ENCODE measurements at places on chromosomes 5 and 9. TPM values are rescaled to one million over a fixed set of nuclear protein-coding genes. Genes with fewer than 3 reads are reported as not detected.

- peaks cover 2% of the 10 kb centered on the region for H3K4me1 ChIP-seq
- H3K27ac ChIP-seq: no peak overlapping the region
- DNase-seq: peak; percentile 6
- H3K27me3 ChIP-seq: no peaks in the 10 kb centered on the region
- H3K36me3 ChIP-seq: no peaks in the 10 kb centered on the region
These were observed 15.6 kb downstream of the NIM1K start for GRCh38 chr5:43207601-43208000.

DNA sequence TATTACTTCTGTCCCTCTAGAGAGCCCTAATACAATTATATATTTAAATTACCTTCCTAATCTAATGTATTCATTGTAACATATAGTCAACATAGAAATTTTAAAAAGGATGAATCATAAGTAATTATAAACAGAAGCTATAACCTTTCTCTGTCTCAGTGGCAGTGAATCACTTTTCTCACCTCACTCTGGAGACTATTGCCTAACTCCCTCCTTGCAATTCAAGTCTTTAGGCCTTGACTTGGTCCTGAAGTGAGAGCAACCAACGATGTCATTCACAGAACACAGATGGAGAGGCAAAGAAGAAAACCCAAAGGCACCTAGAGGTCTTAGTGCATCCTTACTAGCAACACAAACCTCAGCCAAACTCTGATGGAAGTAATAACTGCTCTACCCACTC lies 133.3 kb upstream of the DPYSL3 start:
- no peak overlapping the region for H3K27ac ChIP-seq
- DNase-seq: no peak
- H3K4me3 ChIP-seq: no peak overlapping the region

DNA sequence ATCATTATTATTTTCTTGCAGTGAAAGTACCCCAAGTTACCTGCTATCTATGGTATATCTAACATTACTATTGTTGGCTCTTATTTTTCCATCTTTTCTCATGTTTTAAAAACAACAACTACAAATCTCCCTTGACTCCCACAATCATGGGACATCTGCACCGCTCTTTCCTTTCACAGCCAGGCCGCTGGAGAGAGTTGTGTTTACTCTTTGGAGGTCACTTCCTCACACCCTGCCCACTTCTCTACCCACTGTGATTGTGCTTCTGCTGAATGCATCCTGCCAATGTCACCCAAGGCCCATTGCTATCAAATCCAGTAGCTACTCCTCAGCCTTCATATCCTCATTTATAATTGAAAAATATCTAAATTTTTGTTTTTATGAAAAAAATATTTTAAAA lies 29.7 kb downstream of the SLC28A3 start:
- H3K4me3 ChIP-seq: no peak overlapping the region
- no peaks in the 10 kb centered on the region for H3K27me3 ChIP-seq
- no peak for DNase-seq
- H3K36me3 ChIP-seq: no peaks in the 10 kb centered on the region
- no peak overlapping the region for H3K27ac ChIP-seq

DNA sequence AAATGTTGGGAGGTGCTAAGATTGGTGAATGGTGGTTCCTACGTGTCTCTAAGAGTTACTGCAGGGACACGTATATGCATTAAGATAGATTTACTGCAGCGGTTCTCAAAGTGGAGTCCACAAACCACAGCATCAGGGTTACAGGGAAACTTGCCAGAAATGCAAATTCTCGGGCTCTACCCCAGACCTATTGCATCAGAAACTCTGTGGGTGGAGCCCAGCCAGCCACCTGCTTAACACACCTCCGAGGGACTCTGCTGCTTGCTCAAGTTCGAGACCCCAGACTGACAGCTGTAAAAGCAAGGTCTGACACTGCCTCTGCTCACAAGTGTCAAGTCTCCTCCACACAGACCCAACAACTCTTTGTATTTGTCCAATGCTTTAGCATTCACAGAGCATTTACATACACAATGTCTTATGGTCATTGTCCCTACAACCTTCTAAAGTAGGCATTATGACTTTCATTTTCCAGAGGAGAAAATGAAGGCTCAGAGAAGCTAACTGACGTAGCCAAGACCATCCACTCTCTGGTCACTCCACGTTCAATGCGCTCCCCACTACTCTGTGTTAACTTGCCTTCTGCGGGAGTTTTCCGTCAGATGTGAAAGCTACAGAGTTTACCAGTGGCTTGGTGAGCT lies 48.8 kb downstream of the HSD17B3 start:
- no peaks in the 10 kb centered on the region for H3K36me3 ChIP-seq
- DNase-seq: no peak
- H3K27me3 ChIP-seq: no peaks in the 10 kb centered on the region
- H3K4me3 ChIP-seq: no peak overlapping the region
- H3K4me1 ChIP-seq: no peaks in the 10 kb centered on the region
- H3K27ac ChIP-seq: no peak overlapping the region

- H3K27me3 ChIP-seq: no peaks in the 10 kb centered on the region
- DNase-seq: no peak
- no peak overlapping the region for H3K4me3 ChIP-seq
- H3K27ac ChIP-seq: no peak overlapping the region
These were observed 487.4 kb downstream of the IRX1 start for GRCh38 chr5:4082966-4083564.

Gene CSF1R
- not detected for total RNA-seq
